ENCODE measurements at places on chromosomes 1 and 21.

DNA sequence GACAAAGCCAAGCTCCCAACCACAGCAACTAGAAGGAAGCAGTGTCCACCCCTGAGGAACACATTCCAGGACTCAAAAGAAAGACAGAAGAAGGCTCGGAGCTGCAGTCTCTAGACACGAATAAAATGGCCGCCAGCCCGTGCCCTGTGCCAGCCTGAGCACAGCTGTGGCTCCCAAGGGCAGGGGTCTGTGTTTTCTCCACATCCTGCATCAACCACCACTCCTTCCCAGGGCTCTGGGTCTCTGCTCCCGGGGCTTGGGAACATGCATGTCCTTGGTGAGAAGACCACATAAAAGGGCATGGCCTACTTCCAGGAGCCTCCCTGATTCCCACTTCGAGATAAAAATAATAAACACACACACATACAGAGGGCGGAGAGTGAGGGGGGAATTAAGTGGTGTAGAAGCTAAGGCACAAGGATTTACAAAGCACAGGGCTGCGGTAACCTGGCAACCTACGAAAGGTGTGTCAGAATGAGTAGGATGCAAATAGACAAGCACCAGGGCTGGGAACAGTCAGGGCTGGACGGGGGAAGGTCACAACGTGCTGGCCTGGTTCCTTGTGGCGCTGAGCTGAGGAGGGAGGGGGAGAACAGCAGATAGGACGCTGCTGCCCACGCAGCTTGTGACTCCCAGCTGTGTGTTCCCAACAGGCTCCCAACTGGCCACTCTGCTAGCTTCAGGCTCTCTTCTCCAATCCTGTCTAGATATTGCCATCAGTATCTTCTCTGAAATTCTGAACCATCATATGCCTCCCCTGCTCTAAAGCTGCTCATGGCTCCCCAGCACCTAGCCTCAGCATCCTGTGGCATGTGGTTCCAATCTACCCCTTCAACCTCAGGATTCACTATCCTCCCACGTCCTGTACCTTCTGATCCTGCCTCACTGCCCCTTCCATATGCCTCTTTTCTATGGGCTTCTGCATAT is 72.5 kb downstream of the CD34 start:
- no peak for DNase-seq

GRCh38 chr1:201480231-201481003 is 11.4 kb upstream of the PHLDA3 start:
- peak; percentile 63 for DNase-seq

- no peak for DNase-seq
Measured at GRCh38 chr1:151713874-151714273, 2.7 kb downstream of the CELF3 start.

- DNase-seq: no peak
Measured at GRCh38 chr1:32353431-32353830, 8.9 kb downstream of the FAM229A start.

DNA sequence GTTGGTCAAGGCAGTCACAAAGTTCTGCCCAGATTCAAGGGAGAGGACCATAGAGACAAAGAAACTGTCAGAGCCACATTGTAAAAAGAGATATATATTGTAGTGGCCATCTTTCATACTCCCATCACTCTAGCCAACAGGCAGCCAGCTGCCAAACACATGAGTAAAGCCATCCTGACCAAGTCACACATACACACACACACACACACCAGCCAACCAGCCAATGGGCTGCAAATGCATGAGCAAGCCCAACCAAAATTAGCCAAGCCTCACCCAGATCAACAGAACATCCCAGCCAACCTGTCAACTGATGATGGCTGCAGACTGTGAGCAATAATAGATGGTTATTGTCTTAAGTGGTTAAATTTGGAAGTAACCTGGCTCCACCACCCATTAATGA is 120.7 kb downstream of the SEC16B start:
- DNase-seq: no peak

DNA sequence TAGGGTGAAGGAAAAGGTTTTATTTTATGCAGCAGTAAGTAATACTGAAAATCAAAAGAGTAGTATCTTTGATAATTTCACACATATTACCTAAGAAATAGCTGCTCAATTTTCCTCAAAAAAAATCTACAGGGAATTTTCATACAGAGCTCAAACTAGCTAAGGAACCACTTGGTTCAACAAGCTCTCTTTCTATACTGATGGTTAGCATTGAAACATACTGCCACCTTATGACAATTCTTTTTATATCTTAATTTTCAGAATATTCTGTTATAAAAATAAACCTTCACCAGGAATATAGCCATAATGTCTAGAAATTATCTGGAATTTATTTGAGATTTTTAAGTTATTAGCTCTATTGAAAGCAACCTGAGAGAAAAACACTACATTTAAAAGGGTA is 142.1 kb downstream of the DPYD start:
- DNase-seq: no peak

GRCh38 chr1:14017531-14017961 is 317.6 kb downstream of the PRDM2 start:
- DNase-seq: no peak

DNA sequence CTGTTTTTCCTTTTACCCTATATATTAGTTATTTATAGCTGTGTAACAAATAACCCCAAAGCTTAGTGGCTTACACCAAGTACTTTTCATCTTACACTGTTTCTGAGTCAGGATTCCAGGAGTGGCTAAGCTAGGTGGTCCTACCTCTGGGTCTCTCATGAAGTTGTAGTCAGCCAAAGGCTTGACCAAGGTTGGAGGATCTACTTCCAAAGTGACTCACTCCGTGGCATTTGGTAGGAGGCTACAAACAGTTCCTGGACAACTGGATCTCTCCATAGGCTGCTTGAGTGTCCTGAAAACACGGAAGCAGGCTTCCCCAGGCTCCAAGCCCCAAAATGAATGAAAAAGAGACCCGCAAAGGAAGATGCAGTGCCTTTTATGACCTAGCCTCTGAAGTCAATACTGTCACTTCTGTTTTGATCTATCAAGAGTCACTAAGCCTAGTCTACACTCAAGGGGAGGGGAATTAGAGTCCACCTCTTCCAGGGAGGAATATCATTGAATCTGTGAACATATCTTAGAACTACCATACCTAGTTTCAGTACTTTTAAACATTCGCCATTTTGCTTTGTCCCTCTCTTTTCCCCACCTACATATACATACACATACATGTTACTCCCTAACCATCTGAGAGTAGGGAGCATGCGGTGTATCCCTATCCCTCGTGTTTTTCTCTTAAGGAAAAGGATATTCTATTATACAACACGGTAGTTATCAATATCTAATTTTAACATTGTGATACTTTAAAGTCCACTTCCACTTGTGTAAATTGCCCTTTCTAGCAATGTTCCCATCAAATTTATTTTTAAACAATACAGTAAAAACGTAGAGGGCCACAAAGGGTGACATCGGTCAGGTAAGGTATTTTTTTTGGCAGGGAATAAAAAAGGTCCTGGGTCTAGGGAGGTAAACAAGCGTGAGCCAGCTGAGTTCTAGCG is 67.2 kb downstream of the SLC35A3 start:
- no peak for DNase-seq

DNA sequence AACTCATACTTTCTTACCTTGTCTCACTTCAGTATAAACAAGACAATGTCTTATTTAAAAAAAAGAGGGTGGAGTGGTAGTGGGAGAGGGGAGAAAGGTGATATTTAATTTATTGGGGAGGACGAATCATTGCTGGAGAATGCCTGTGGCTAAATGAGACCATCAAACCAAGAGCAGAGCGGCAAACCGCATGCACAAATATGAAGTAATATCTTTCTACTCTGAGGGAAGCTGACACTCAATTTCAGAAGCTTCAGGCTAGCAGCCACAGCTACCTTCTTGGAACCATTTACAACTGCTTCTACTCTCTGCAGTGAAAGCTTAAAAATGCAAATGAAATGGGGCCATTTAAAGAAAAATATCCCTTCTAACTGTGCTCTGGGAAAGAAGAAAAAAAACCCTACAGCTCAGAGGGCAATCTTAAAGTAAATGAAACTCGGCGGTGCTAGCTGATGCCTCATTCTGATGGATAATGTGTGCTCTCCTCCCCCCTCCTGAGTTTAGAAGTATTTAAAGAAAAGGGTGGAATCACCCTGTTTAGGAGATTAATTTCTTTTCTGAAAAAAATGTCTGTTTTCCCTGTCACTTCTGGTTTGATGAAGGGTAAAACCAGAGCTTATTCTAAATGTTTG is 178.2 kb upstream of the CAMK1G start:
- DNase-seq: no peak

GRCh38 chr1:220655509-220655908 is 34.7 kb upstream of the C1orf115 start:
- DNase-seq: no peak

- DNase-seq: no peak
Measured at GRCh38 chr1:41936107-41936506, 17.4 kb upstream of the HIVEP3 start.

- no peak for DNase-seq
Measured at GRCh38 chr1:212461916-212462660, 29.4 kb downstream of the NENF start.

DNA sequence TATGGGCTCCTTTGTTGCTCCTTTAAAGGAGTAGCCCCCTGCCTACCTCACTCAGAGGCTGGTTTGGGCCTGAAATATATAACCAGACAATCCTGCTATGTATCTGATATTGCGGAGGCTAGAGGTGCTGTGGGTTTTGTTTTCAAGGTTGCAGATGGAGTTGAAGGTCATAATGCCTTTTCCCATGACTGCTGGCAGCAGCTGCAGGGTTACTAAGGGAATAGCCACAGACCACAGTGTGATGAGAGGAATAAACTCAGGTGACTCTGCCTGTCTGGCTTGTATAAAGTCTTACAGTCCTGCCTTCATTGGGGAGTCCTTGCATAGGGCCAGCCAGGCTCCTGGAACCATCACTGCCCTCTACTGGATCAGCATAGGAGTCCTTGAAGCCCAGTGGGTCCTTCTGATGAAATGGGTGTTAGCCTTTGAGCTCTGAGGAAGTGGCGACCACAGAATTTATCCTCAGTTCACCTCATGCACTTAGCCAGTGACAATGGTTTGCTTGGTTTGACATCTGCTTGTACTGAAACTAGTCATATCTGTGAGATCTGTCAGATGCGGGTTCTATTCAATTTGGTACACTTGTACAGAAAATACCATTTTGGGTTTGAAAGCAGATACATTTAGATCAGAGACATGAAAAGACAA is 174.4 kb upstream of the HMCN1 start:
- DNase-seq: no peak

- DNase-seq: no peak
Measured at GRCh38 chr1:225748529-225748928, 29.1 kb upstream of the SRP9 start.

GRCh38 chr1:180586671-180587155 is 27.9 kb downstream of the OVAAL start:
- DNase-seq: no peak

DNA sequence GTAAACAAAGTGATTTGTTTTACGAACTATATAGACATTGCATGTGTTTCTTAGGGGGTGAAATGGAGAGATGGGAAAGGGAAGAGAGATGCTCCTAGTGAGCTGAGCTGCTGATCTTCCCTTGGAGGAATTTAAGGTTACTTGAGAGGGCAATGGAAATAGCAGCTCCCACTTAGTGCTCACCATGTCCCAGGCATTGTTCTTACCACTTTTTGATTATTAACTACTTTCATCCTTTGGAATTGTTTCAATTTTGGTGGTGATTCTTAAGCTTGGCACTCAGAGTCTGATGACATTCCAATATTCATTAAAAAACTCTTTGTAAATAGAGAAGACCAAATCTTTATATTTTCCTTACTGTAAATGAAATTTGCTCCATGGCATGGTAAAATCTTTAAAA is 124.9 kb downstream of the ITSN1 start:
- no peak for DNase-seq

- no peak for DNase-seq
Measured at GRCh38 chr1:7014640-7014930, 229.3 kb downstream of the CAMTA1 start.

- DNase-seq: no peak
Measured at GRCh38 chr1:15870421-15870820, 22.9 kb downstream of the SPEN start.

- DNase-seq: no peak
Measured at GRCh38 chr1:155051777-155052398, 772 bp downstream of the ADAM15 start.

DNA sequence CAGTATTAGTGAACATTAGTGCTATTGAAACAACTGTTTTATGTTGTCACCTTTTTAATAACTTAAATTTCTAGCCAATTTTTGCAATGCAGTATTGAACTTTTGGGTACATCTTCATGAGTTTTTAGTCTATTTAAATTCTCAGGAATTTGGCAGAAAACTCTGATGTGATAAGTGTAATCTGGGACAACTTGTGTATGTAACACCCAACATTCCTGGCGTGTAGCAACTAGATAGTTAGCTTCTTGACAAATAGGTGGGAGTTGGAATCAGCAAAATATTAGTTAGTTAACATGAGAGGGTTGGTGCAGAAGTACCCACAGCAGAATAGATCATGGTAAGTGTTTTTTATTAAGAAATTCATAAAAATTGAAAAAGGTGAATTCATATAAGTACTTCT is 111.6 kb downstream of the ITSN1 start:
- no peak for DNase-seq

DNA sequence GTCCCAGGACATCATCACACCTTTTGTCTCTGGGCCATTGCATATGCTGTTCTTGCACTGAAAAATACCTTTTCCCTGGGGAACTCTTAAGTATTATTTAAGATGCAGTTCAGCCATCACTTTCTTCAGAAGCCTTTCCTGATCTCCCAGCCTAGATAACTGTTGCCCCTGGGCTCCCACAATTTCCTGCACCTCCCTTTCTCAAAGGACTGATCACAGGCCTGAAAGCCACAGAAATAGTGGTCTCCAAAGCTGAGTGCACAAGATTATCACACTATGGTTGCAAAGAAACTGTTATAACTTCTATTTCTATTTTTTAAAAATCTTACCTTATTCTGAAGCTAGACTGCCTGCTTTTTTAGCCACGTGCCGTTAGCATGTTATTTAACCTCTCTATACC is 2.8 kb upstream of the ZSCAN20 start:
- no peak for DNase-seq

GRCh38 chr1:32276032-32276782 is 15.7 kb upstream of the HDAC1 start:
- no peak for DNase-seq

DNA sequence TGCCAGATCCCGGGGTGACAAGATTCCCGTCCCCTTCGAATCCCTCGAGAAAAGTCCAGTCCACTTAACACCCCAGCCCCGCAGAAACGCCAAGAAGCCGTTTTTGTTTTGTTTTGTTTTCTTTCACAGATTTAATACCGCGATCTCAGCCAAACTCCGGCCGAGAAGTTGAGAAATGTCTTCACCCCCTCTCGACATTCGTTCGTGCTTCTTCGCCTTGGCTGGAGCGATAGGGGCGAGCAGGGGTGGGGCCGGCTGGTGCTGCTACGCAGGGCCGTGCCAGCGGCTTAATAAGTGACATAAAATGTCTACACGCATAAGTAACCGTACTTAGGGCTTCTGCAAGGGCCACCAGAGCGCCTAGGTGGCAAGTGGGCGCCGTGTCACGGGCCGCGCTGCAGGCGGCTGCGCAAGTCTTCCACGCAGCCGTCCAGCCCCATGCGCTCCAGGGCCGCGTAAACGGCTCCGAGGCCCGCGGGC is 4.9 kb downstream of the TNFRSF25 start:
- no peak for DNase-seq

- DNase-seq: no peak
Measured at GRCh38 chr1:87706779-87707228, 378.1 kb downstream of the LMO4 start.

- no peak for DNase-seq
Measured at GRCh38 chr1:63804829-63805484, 31.1 kb downstream of the ROR1 start.

- peak; percentile 28 for DNase-seq
Measured at GRCh38 chr1:173867141-173867752, 542 bp downstream of the GAS5 start.

Measured in stimulated activated CD8-positive, alpha-beta memory T cell treated with anti-CD3 and anti-CD28 coated beads, Interleukin-2, amount 100 ng/mL, for 48 hours (primary cell).